ENCODE measurements at places on chromosomes 7 and 10. TPM values are rescaled to one million over a fixed set of nuclear protein-coding genes. Genes with fewer than 3 reads are reported as not detected.

The NYAP1 gene
- not detected for polyA plus RNA-seq

The SOSTDC1 gene
- polyA plus RNA-seq: not detected

The TACR2 gene
- 0.24 TPM for polyA plus RNA-seq

The NUTM2E gene
- not detected for polyA plus RNA-seq

The CACNA2D1 gene
- polyA plus RNA-seq: 6.9 TPM

The HTR5A gene
- polyA plus RNA-seq: not detected

The C10orf67 gene
- polyA plus RNA-seq: 0.76 TPM

The SPDYE5 gene
- 0.38 TPM for polyA plus RNA-seq

Measured in GM23248 (cell line).